AG04450 (cell line): ENCODE measurements at places on chromosomes 6 and 20.

DNA sequence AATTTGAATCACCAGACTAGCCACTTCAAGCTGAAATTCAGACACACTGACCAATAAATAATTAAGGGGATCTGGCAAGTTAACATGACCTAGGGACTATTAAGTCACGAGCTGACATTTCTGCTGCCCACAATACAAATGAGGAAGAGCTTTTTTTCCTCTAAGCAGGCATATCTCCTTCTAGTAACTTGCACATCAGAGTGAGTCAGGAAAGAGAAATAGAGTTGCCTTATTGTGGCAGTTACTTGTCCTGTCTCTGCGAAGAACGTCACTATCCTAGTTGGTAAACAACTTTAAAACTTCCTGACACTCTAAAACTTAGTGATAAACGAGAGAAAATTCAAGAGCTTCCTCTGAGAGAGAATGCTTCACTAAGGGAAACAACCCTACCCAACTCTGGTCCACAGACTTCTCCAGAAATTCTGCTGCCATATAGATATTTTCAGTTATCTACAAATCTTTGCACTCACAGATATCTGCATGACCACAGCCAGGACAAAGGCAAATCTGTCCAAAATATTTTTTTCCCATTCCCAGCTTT, 4.2 kb downstream of the PLA2G7 start:
- no peak for DNase-seq

DNA sequence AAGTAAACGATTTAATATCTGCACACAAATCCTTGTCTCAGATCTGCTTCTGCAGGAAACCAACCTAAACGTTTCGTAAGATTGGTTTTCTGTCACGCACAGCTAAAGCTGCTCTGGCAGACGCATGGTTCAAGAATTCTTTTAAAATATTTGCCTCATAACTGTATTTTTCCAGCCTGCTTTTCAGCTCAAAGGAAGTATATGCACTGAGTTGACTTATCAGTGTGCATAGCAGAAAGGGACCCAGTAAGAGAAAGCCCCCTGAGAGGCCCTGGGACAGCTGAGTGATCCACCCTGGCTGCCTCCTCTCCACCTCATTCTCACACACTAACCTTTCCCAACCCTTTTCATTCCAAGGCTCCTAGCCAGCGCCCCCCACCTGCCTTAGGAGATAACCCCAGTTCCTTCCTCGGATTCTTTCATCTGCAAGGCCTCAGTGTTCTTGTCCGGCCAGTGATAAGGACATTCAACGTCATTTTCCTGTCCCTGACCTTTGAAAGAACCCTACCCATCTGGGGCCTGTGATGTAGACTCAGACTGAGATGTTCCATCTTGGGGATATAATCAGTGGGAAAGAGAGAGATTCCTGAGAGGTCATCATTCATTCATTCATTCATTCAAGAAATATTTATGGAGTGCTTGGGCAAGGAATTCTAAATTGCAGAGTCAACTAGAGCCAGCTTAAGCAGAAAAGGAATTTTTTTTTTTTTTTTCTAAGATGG, 22.4 kb upstream of the SLC9A8 start:
- peak; percentile 59 for DNase-seq

DNA sequence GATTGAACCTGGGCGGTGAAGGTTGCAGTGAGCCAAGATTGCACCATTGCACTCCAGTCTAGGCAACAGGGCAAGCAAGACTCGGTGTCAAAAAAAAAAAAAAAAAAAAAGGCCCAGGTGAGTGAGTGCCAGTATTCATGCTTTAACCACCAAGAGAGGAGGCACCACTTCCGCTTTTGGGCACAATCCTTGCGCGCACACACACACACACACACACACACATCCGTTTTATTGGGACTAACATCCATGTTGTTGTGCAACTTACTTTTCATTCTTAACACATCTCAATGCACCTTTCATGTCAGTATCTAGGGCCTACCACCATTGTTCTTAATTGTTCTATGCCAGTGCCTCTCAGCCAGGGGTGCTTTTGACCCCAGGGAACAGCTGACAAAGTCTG, 263.0 kb downstream of the CDC5L start:
- DNase-seq, result no peak

GRCh38 chr20:46803123-46804020, 91.3 kb upstream of the EYA2 start:
- DNase-seq, result no peak

GRCh38 chr6:157427969-157428368, 47.0 kb downstream of the ZDHHC14 start:
- DNase-seq, result no peak

- DNase-seq, result no peak
Measured at GRCh38 chr6:133817460-133818047, 71.4 kb upstream of the TCF21 start.

DNA sequence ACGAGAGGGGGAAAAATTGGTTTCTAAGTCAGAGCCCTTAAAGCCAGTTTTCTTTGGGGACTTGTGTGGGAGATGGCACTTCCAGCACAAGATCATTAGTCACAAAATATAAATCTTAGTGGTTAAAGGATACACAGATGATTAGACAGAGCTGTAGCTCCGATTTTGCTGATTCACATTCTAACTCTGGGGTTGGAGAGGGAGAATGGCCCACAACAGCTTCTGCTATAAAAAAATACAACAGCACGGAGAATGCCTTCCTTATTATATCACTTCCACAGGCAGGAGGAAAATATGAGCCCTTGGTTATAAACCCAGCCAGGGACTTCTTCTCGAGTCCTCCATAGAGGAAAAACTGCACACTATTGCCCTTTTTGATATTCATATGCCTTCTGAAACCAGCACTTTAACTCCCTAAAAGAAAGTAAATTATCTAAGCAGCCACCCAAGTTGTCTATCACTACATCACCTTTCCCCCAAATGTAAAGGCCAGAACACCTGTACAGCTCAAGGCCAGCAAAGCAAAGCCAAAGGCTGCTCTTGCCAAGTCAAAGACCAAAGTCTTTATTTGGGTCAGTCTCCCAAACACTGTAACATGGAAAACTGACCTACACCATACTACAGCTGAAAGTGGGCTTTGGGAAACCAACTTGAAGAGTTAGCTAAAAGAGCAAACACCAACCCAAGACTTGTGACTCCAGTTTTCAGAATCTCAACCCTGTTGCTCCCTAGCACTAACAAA, 10.4 kb downstream of the MRPL14 start:
- DNase-seq, result peak; percentile 62

GRCh38 chr6:4870821-4871494, 94.8 kb downstream of the CDYL start:
- DNase-seq, result no peak

DNA sequence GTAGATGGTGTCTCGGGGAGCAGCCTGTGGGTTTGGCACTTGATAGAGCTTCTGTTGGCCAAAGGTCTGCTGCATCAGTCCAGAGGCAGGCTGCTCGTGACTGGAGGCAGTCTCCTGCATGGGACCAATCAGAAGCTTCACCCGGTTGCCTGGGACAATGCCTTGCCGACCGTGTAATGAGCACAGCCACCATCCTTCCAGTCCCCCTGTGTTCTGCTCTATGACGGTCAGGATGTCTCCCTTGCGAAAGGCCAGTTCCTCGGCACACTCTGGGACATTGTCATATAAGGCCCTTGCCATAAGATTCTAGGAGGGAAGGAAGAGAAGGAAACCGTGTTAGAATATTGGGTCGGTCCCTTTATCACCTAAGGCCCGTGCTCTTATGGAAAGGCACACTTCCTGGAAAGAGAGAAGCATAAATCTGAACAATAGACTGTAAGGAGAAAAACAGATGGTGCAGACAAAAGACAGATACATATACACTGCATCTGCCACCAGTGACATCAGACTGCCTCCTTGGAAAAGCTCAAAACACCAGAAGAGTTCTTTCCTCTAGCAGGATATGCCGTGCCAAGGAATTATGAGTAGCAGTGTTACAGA, 18.9 kb downstream of the NEDD9 start:
- no peak for DNase-seq

GRCh38 chr6:33686225-33686924, 25.1 kb downstream of the UQCC2 start:
- no peak for DNase-seq

GRCh38 chr6:157497579-157497978, 116.6 kb downstream of the ZDHHC14 start:
- DNase-seq, result no peak

- DNase-seq, result no peak
Measured at GRCh38 chr6:10146715-10147451, 268.0 kb downstream of the TFAP2A start.

GRCh38 chr6:27761391-27761790, 150.8 kb downstream of the OR2B2 start:
- DNase-seq, result no peak

GRCh38 chr6:97726378-97726777, 443.4 kb upstream of the MMS22L start:
- DNase-seq, result no peak

DNA sequence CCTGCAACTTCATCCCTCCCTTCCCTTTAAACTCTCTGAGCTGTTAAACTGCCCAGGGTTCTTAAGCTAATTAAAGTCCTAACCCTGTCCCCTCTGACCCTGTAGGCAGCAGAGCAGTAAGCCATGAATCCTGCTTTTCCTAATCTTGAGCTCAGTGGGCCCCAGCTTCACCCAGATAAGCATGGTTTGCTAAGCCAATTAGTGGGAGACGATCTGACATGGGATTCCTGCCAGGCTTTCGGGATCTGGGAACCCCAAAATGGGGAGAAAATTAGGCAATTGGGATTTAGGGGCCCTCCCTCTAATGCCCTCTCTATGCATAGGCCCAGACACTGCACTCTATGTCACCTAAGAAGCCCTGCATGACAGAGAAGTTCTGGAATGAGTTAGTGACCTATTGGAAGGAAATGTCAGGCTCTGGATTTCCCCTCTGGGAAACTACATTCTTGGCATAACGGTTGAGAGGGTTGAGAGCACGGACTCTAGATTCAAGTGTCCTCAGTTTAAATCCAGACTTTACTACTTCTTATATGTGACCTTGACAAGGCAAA, 4.6 kb downstream of the XKR7 start:
- no peak for DNase-seq

DNA sequence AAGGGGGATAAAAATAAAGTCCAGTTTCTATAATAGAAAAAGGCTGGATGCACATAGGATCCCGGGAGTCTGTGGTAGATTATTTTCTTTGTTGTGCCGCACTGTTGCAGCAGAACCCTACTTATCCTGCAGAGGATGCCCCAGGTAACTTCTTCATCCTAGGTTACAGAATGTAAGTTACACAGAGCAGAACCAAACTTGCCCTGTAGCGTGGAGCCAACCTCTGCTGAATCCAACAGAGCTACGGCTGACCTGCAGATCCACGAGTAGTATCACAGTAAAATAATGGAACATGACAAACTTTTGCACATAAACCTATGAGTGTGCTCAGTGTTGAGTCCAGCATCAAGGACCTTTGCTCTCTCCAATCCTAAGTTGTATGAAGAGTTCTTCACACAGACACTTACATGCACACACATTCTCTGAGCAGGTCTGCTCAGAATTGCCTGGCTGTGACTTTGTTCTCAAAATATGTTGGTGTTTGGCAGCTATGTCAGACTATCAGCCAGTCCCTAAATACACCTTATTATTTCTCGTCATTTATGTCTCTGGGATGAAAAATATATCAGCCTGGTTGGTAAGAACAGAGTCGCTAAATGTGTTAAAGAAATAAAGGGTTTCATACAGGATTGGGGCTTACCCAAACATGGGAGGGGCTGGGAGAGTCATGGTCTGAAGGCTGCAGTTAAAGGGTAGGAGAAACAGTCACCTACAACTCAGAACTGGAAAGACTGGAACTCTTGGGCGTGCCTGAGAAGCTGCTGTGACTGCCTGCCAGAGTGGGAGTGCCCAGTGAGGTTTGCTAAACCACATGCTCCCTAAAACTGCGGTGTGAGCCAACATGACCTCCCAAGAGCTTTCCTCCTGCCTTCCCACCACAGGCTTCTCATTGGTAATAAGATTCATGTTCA, 165.1 kb upstream of the SLC24A3 start:
- DNase-seq, result no peak

GRCh38 chr6:38713812-38714211, 1.3 kb upstream of the DNAH8 start:
- no peak for DNase-seq

DNA sequence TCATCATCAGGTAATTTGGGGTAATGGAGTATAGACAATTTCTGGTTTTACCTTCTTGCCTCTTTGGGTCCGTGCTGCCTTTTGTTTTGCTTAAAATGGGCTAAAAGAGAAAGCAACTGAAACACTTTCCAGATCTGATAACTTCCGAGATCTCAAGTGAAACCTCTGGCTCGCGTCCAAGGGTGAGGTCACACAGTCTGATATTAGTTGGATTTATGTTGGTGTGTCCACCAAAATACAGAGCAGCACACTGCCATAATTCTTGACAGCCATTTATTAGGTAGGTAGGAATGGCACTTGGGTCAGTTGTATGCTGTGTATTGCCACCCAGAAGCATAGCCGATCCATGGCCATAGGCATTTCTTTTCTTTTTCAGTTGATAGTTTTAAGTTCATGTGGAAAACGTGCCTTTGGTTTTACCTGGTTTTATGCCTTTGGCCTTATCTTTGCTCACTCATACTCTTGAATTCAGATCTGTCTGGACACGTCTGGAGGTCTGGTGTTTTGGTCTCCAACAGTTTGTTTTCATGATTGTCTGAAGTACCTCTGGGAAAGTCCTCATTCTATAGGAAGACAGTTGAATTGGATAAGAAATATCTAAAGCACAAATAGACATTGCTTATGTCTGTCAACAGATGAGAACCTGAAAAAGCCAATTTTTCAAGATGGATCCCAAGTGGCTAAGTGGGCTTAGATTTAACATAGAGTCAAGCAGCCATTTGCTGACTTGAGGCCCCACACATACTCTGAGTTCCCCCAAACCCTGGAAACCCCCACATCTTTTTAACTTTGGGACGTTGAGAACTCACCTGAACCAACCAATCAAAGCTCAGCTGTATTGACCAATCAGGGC, 320.8 kb downstream of the SOX4 start:
- DNase-seq, result no peak

- DNase-seq, result peak; percentile 11
Measured at GRCh38 chr6:48032151-48032550, 78.8 kb downstream of the PTCHD4 start.

GRCh38 chr6:31405996-31406395, 2.6 kb downstream of the MICA start:
- DNase-seq, result no peak

- DNase-seq, result no peak
Measured at GRCh38 chr6:111534231-111534751, 51.3 kb upstream of the REV3L start.

DNA sequence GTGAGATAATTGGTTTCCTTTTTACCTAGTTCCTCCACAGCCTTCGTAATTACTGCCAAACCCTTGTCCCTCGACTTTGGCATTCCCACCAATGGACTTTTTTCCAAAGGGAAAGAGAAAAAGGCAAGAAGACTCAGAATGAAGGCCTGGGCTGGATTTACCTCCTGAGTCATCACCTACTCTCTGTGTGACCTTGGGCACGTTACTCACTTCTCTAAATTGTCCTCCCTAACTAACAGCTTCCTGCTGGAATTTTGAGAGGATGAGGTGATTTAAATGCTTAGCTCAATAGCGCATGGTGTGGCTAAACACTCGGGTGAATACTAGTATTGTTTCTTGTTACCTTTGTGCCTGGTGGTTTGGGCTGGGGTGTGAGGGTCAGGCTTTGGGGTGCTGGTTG, 146.6 kb downstream of the DHX35 start:
- DNase-seq, result no peak
